ENCODE measurements at places on chromosomes 1 and 21.

- no peak for DNase-seq
Observed at GRCh38 chr1:170586321-170587252, 54.6 kb downstream of the GORAB start.

GRCh38 chr1:200916152-200916551, 21.5 kb downstream of the INAVA start:
- no peak for DNase-seq

GRCh38 chr21:34795175-34795547, 126.4 kb downstream of the CLIC6 start:
- DNase-seq: peak; percentile 35

- DNase-seq: no peak
Observed at GRCh38 chr21:44018813-44019567, 6.9 kb downstream of the TRAPPC10 start.

DNA sequence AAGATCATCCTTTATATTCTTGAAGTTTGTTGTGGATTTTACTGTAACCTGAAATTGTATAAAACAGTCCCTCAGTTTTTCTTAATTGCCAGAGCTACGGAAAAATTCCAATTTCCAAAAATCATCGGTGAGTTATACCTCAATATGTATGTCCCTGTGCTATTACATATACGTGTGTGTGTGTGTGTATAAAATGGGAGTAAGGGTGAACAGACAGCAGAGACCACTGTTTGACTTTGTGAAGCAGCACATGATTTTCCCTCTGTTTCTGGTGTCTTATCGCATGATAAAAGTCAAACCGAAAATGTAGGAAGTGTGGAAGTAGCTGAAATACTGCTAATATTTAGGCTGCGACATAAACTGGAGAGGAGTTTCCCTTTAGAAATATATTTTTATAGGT, 1.2 kb downstream of the OR2T1 start:
- no peak for DNase-seq

GRCh38 chr21:26555540-26556146, 17.4 kb downstream of the CYYR1 start:
- no peak for DNase-seq

GRCh38 chr1:197321811-197322210, 53.8 kb downstream of the CRB1 start:
- DNase-seq: no peak

DNA sequence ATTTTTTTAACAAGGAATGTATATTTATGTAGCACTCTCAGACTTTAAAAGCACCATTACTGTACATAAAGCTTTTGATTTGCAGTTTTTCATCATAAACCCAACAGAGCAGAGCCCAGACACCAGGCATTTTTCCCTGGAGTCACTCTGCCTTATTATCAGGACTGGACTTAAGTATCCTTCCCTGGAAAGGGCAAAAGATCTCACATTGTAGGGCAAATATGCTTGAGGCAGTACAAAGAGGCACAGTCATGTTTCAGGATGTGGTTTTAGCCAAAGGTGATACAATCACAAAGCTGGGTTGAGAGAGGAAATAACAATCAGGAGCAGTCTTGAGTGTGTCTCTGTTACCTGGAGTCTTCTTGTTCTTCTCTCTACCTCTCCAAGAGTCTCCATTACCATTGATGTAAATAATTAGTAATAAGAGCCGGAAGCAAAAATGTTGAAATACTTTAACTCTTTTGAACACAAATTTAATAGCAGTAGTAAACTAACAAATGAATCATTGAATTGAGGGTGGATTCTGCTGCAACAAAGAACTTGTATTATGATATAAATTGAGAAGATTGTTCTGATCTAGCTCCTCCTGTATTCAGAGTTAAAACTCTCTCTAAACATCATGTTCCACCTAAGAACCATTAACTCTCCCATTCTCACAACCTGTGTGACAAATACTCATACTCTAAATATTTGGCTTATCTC, 160.5 kb downstream of the LTN1 start:
- no peak for DNase-seq

- DNase-seq: no peak
Observed at GRCh38 chr1:145824499-145824842, 471 bp downstream of the POLR3C start.

DNA sequence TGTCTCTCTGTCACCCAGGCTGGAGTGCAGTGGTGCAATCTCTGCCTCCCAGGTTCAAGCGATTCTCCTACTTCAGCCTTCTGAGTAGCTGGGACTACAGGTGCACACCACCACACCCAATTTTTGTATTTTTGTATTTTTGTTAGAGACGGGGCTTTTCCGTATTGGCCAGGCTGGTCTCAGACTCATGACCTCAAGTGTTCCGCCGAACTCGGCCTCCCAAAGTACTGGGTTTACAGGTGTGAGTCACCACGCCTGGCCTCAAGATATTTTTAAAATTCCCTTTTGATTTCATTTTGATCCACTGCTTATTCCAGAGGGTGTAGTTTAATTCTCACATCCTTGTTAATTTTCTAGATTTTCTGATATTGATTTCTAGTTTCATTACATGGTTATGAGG, 3.8 kb downstream of the IFI44L start:
- DNase-seq: no peak

GRCh38 chr1:159084152-159084551, 7.6 kb upstream of the AIM2 start:
- DNase-seq: no peak

- DNase-seq: no peak
Observed at GRCh38 chr1:58443986-58444868, 102.3 kb downstream of the OMA1 start.

GRCh38 chr1:30986755-30987154, 78.2 kb upstream of the SDC3 start:
- DNase-seq: no peak

DNA sequence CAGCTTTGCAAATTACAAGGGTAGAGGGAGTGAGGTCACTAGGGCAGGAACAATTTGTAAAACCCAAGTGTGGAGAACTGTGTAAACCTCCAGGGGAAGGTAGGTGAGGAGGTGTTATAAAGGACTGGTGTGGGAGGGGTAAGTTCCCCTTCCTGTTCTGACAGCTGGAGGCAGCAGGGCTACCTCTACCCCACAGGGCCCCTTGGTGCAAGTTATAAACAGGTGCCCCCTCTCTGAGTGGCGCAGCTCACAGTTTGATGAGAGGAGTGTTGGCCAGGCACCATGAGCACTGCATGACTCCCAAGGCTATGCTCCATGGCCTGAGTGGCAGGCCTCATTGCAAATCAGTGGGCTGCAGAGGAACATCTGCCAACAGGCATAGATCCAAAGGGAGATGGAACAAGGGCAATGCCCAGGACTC, 41.0 kb downstream of the MFSD2A start:
- no peak for DNase-seq

DNA sequence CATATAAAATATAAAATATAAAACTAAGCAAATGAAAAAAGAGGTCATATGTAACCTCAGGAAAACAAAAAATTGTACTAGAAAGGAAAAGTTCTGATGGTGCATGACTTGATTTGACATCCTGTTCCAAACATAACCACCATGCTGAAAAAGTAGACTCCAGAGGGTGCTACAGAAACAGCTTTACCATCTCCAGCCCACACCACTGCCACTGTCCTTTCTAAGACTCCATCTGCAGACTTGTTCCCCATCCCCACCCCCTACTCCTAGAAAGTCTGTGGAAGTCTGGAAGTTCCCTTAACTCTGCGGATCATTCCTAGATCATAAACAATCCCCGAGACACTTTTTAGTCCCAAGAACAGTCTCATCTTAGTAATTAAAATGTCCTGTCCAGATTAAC, 20.5 kb downstream of the GLIS1 start:
- no peak for DNase-seq

DNA sequence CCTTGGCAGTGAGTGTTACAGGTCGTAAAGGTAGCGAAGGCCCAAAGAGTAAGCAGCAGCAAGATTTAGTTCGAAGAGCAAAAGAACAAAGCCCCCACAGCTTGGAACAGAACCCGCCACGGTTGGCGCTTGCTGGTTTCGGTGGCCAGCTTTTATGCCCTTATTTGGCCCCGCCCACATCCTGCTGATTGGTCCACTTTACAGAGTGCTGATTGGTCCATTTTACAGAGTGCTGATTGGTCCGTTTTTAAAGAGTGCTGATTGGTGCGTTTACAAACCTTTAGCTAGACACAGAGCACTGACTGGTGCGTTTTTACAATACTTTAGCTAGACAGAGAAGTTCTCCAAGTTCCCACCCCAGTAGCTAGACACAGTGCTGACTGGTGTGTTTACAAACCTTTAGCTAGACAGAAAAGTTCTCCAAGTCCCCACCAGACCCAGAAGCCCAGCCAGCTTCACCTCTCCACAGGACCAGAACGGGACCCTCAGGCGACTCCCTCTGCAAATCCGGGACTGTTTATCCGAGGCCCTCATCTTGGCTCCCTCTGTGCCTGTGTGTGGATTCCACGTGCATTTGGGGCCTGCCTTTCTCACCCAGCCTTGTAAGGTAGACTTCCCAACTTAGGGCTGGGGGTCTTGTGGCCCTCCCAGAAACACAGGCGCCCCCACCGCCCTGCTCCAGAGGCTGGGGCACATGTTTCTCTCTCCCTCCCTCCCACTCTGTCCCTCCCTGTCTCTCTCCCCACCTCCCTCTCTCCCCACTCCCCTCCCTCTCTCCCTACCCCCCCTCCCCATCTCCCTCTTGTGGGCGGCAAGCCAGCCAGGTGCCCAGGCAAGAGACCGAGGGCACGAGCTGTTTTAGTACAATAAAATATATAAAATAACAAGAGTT, 12.6 kb downstream of the FTCD start:
- DNase-seq: no peak

GRCh38 chr1:154773551-154773950, 96.5 kb downstream of the KCNN3 start:
- no peak for DNase-seq

GRCh38 chr1:37825506-37825905, 17.5 kb upstream of the YRDC start:
- DNase-seq: no peak

DNA sequence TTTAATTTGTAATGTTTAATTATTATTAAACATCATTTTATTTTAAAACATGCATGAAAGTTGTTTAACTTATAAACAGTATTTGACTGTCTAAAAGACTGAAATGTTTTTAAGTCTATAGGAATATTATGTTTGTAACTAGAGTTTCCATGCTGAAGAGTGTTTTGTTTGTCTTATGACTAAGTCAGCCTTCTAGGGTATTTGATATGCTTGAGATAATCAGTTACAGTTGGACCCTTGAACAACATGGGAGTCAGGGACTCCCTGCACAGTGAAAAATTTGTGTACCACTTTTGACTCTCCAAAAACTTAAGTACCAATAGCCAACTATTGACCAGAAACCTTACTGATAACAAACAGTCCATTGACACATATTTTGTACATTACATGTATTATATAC, 45.5 kb upstream of the KANK4 start:
- no peak for DNase-seq

GRCh38 chr1:212214325-212214724, 70.9 kb upstream of the PPP2R5A start:
- DNase-seq: no peak

DNA sequence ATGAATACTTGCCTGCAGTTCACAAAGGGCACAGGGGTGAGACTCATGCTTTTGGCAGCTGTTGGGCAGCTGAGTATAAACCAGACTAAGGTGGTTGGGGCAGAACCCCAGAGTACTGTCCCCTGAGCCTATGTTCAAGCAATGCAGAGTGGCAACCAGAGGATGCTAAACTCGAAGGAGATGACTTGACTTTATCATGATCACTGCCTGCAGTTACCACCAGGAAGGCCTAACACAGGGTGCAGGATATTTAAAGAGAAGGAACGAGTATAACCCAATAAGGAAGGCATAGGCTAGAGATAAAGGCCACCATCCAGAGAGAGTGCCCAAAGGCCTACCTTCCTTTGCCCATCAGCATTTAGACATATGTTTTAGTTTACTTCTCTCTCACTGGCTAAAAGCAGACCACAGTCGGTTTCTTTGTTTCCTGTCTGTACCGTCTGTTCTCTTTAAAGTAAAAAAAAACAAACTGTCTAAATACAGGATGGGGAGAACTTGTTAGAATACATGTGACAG, 83.3 kb downstream of the MPZL1 start:
- DNase-seq: no peak

GRCh38 chr21:21688889-21689288, 690.7 kb downstream of the NCAM2 start:
- no peak for DNase-seq

DNA sequence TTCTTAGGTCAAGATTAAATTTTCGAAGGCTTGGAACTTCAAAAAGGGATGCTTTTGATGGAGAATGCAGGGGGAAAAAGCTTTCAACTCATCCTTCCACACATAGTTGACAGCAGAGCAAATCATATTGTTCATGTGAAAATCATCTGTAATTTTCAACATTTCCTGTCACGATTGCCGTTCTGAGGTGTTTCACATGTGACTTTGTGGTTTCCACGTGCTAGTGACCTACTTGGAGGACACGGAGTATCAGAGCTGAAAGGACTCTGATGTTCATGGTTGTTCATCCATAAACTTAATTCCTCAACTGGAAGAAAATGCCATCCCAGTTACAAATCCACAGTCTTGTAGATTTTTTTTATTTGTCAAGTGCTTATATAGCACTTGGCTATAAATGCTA, 79.1 kb downstream of the ZP4 start:
- DNase-seq: no peak

DNA sequence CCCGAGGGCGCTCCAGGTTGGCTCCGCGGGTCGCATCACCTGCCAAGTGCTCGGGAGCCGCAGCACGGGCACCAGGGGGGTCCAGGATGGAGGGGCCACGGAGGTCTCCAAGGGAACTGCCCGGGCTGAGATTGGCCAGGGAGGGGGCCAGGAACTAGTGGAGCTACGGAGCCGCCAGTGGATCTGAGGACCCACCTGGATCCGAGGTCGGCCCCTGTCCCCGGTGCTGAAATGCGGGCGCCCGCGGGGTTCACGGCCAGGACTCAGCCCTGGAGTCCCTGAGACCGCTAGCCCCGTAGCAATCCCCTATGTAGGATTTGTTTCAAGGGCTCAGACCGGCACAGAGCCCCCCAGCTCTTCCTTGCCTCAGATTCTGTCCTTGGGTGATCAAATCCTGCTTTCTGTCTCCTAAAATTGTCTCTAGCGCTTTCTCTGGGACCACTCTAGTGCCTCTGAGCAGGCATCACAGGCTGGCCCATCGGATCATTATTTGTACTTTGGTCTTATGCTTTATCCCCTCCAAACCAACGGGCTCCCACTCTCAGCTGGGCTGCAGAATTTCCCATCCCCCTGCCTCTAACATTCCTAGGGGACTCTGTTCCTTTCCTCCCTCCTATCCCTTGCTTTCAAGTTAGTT, 27.3 kb downstream of the KIAA2013 start:
- peak; percentile 44 for DNase-seq

Data from retina (tissue), 1 donor.